Mammary epithelial cell (primary cell): ENCODE measurements at places on chromosomes 3 and 15.

DNA sequence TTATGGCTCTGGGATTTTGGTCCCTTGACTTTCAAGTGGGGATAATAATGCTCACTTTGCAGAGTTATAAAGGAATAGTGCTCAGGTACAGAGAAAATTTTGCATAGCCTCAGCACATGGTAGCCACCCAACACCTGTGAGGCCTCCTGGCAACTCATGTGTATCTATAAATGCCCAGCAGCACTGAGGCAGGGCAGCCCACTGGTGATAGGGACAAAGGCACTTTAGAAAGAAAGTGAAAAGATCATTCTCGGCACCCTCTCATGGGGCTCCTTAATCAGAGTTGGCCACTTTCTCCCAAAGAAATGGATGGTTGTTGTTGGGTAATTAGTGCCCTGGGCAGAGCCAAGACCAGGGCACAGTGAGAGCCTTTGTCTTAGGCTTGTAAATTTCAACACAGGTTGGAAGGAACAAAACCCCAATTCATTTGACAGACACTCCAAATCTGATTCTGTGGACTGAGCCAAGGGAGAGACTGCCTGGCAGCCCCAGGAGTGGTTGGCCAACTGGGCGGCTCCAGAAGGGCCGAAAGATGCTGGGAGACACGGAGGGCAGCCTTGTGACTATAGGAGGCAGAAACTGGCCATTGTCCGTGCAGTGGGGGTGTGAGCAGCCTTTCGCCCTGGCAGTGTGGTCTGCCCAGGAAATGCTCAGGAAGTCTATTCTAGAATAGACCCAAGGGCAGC lies 213.2 kb upstream of the RGMA start:
- no peak for DNase-seq

DNA sequence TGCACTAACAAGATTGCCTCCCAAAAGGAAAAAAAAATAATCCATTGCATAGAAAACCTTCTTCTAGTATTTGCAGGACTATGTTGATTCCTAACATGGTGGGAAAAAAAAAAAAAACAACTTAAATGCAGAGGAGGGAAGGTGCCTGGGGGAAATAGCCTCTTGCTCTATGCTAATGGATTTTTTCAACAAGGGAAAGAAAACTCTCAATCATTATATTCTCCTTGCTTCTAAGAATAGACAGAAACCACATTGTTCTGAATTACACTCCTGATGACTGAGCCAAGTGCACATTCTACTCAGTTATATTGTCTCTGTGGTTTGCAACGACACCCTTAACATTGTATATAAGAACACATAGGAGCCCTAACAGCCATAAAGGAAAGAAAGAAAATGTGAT lies 760.2 kb downstream of the NAALADL2 start:
- DNase-seq: no peak

DNA sequence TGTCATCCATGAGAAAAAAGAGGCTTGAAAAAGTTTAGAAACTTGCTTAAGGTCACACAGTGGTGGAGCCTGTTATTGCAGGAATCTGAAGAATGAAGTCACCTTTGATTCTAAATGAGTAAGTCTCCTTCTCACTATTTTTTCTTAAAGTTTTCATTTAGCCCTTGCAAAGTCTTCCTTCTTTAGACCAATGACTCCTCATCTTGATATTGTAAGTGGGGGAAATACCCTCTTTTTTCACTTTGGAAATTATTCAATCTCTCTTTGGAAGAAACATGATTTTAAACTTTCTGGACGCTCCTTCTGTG lies 787 bp upstream of the SLMAP start:
- DNase-seq: peak; percentile 68

- DNase-seq: no peak
Observed at GRCh38 chr3:20458994-20459716, 273.1 kb upstream of the SGO1 start.

DNA sequence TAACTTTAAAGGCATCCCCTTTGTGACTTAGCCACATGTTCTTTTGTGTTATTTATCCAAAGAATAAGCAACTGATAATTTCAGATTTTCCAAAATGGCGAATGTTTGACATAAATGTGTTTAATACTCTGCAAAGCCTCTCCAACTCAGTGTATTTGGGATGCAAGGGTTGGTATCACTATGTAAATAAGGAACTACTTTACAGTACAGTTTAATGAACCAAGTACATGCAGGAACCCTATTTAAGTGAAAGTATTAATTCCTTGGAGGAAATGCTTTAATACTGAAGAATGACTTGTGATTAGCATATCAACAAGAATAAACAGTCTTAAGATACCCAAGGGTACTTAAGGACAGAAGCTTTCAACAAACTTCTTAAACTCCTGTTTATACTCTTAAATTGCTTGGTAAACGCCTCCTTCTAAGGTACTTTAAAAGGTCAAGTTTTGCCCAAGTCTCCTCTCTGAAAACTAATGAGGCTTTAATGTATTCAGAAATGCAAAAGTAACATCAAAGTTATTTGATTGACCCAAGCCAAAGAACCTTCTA lies 107.7 kb downstream of the TNIK start:
- no peak for DNase-seq

DNA sequence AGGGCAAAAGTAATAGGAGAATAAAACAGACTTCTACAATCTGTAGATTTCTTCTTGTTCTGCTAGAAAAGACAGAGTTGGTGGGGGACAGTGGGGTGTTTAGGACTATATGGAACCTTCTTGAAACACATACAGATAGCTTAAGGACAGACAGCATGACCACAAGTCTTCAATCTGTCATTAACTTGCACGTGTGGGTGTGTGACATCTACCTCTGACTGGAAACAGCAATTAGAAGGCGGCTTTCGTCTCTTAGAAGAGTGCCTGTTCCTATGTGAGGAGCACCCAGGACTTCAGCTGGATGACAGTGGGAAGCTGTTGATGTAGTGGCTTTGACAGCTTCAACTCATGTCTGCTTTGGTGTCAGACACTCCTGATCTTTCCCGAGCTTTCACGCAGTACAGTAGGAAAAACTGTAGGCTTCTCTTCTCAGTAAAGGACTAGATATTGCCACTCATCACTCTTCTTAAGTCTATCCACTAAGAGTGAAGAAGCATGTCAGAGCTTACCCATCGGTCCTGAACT lies 44.5 kb downstream of the TYRO3 start:
- DNase-seq: no peak

DNA sequence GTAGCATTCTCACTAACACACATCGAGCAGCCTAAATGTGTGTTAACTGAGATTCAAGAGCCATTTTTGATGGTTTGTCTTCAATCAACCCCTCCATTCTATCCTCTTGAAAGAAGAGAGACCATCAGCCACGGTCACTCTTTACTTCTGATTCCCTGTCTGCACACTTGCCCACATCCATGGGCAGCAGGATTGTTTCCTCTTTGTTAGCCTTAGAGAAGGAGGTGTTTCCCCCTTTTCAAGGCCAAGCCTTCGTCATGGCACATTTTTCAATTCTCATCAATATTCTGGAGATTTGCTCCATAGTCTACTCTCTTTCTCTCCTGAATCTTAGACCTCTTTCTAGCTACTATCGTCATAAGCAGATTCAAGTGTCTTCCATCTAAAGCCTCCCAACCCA lies 522.4 kb upstream of the NAALADL2 start:
- DNase-seq: no peak

DNA sequence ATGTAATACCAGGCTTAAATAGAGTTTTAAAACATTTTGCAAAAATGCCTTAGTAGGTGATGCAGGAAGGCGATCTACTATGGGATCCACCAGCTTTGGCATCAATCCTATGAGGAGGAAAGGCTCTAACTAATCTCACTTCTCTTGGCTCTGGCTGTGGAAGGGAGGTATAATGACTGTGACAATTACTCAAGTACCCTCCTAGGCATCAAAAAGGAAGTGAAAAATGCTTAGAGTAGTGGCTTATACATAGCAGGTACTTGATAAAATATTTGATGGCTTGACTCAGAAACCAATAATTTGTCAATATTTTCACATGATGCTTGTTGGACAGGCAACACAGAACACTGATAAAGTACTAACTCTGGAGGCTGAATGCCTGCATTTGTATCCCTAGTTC lies 34.1 kb upstream of the SERPINI2 start:
- DNase-seq: no peak
